Stimulated activated CD4-positive, alpha-beta T cell treated with anti-CD3 and anti-CD28 coated beads, Interleukin-2, amount 100 ng/mL, for 24 hours (primary cell): ENCODE measurements at places on chromosomes 16 and 17.

DNA sequence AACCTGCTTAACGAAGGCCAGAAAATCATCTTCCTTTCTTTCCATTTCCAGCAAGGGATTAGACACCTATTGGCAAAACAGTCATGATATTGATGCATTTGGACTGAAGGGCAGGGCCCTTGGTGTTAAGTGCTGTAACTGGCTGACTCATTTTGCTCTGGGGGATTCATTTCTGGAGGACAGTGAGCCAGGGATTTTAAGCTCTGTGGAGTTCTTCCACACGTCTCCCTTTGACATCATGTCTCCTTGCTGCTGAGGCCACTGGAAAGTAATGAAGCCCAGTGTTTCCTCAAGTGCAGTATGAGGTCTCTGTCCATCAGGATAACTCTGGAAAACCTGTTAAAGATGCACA lies 42.2 kb downstream of the DNAH9 start:
- DNase-seq: no peak

DNA sequence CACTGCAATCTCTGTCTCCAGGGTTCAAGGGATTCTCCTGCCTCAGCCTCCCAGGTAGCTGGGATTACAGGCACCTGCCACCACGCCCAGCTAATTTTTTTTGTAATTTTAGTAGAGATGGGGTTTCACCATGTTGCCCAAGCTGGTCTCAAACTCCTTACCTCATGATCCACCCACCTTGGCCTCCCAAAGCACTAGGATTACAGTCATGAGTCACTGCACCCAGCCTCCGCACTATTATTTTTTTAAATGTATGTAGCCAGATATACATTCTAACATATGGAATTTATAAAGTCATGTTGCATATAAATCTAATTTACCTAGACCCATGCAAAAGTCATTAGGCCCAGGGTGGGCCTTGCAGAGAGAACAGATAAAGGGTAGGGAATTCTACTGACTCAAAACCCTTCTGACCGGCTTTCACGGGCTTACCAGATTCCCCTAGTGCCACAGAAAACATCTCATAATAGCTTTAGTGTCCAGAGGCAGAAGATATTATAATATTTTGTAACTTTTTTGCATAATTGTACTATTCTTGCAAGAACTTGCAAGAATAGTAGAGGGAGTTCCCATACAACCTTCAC lies 20.5 kb upstream of the HELZ start:
- DNase-seq: no peak

GRCh38 chr16:55473587-55473986 lies 5.4 kb upstream of the MMP2 start:
- no peak for DNase-seq

GRCh38 chr16:49795513-49795912 lies 60.4 kb downstream of the ZNF423 start:
- no peak for DNase-seq

DNA sequence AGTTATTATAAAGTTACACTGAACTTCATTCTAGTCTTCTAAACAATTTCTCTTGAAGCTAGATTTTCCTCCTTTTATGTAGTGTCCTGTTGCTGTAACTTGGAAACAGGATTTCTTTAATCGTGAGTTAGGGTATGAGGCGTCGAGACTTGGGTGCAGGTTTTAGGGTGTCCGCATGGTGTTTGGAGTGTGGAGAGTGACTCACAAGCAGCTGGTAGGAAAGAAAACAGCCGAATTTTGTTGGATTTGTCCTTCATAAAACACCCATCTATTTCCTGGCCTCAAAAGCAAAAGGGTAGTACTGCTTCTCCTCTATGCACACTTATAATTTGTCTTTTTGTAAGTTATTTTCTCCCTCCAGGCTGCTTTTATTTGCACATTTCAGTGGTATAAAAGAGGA lies 1.6 kb downstream of the RPTOR start:
- DNase-seq: no peak

DNA sequence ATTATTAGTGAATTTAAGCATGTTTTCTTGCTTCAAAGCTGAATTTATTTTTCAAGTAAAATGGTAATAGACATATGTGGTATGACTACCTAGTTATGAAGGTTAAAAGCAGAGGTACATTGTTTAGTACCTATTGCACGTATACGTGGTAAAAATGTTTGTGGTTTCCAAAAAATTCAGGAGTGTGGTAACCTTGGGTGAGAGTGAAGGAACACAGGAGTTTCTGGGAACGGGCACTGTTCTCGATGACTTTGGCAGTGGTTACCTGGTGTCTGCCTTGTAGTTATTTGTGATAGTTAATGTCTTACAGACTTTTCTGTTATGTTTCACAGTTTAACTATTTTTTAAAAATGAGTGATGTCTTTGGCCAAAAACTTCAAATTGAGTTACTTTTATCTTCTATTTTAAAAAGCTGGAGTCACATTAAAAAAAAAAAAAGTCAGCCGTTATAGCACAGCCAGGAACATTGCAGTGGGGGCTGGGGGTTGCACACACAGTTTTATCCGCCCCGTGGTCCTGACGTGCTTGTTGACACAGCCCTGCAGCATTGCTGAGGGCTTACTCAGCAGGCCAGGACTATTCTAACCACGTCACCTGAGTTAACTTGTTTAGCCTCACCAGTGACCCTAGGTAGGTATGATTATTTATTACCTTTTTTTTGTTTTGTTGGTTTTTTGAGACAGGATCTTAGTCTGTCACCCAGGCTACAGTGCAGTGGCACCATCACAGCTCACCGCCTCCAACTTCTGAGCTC lies 10.9 kb downstream of the JPT2 start:
- no peak for DNase-seq

GRCh38 chr17:79207960-79208359 lies 133.3 kb downstream of the ENGASE start:
- DNase-seq: no peak

DNA sequence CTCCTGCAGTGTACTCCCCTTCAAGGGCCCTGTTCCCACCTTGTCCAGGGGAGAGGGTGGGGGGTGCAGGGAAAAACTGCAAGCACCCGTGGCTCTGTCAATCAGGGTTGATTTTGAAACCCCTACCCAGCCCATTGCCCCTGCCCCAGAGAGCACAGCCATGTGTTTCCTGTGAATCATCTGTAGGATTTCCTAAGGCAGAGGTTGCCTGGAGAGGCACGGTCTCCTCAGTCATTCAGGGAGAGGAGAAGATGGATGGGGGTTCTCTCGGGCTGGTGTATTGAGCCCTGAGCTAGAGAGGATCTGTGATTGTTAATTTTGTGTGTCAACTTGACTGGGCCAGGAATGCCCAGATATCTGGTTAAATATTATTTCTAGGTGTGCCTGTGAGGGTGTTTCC lies 3.5 kb upstream of the AGRP start:
- DNase-seq: no peak

GRCh38 chr16:66476328-66477027 lies 49.4 kb downstream of the BEAN1 start:
- DNase-seq: peak; percentile 64

DNA sequence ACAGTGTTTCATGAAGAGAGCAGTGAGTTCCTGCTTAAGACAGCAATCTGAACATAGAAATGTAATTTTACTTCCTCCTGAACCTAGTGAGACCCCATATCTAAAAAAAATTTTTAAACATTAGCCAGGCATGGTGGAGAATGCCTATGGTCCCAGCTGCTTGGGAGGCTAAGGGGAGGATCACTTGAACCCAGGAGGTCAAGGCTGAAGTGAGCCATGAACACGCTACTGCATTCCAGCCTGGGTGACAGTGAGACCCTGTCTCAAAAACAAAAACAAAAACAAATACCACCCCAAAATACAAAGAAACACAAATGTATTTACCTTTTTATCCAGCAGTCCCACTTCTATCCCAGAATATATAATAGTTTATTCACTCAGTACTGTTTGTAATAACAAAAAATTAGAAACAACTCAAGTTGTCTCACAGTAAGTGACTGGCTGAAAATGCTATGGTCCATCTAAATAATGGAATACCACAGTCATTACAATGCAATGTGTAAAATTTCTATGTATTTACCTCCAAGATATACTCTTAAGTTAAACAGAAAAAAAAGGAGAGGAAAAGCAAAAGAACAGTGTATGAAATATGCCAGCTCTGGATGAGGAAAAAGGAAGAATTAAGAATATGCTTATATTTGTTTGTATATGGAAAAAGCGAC lies 16.3 kb downstream of the CFDP1 start:
- DNase-seq: no peak

GRCh38 chr16:30473231-30474073 lies 910 bp downstream of the ITGAL start:
- DNase-seq: peak; percentile 77

DNA sequence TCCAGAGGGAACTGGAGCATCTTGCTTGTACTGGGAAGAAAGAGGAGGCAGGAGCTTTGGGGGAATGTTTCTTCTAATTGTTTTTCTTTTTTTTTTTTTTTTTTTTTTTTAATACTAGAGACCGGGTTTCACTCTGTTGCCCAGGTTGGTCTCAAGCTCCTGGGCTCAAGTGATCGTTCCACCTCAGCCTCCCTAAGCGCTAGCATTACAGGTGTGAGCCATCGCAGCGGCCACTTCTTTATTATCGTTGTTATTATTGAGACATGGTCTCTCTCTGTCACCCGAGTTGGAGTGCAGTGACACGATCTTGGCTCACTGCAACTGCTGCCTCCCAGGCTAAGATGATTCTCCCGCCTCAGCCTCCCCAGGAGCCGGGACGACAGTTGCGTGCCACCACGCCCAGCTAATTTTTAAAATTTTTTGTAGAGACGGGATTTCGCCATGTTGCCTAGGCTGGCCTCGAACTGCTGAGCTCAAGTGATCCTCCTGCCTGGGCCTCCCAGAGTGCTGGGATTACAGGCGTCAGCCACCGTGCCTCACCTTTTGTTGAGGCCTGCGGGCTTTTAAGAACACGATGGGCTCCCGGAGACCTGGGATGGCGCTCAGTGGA lies 137.3 kb upstream of the GSE1 start:
- no peak for DNase-seq

- DNase-seq: no peak
These were observed 20.2 kb upstream of the SPPL2C start for GRCh38 chr17:45824475-45824874.

DNA sequence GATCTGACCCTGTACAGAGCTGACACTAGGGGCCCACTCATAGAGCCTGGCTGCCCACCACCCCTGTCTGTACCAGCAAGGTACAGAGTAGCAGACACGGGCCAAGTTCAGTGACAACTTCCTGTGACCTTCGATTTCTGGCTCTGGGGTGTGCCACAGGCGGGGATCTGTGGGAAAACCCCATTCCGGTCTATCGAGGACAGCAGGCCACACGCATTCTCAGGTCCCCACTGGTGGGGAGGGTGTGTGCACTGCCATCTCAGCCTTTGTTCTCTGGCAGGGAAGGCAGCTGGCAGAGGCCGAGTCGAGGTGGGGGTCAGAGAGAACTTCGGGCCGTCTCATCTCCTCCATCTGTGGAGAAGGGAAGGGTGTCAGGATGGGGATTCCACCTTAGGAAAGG lies 10.0 kb downstream of the NLE1 start:
- DNase-seq: no peak

DNA sequence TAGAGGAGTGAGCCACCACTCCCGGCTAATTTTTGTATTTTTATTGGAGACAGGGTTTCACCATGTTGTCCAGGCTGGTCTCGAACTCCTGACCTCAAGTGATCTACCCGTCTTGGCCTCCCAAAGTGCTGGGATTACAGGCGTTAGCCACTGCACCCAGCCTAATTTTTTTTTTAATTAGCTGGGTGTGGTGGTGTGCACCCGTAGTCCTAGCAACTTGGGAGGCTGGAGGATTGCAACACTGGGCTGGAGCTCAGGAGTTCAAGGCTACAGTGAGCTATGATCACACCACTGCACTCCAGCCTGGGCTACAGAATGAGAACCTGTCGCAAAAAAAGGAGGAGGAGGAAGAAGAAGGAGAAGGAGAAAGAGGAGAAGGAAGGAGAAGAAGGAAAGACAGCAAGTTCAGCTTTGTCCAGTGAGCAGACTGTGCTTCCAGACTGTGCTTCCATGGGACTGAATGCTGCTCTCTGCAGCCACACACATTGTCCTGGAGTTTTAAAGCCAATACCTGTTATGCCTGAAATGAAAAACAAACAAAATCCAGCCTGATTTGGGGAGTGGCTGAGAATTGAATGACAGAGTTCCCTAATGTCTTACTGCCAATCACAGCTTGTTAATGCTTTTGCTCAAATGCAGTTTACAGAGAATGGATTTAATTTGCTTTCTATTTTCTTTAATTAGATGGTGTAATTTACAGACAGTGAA lies 2.8 kb upstream of the TNFRSF13B start:
- DNase-seq: no peak

DNA sequence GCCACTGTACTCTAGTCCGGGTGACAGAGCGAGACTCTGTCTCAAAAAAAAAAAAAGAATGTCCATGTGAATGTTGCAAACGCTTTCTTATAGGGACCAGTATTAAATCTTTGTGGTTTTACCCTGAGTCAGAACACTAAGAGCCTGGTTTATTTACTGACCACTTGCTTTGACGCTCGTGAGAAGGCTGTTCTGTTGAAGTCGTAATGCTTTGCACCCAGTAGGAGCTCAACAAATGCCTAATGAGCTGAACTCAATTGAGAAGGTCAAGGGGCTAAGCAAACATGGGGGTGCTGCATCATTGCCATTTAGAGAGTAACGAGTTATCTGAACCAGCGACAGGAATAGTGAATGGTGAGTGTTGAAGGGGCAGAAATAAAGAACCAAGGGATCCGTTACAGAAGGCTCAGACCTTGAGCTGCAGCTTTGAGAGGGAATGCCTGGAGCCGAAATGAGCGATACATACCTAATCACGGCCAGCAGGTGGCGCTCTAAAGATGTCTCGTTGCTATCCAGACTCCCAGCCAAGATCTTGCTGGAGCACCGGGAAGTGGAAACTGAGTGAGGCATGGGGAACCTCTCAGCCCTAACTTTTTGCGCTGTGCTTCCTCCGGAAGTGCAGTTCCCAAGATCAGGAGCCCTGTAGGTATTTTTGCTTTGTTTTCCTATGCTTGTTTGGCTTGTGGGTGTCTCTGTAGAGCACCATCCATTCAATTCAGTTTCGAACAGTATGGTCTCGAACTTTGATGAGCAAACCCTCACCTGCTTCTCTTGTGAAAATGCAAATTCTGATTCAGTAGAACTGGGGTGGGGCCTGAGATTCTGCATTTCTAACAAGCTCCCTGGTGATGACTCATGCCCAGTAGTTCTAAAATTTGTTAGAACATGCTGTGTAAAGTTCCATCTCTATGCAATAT lies 12.6 kb upstream of the RNF222 start:
- peak; percentile 87 for DNase-seq

DNA sequence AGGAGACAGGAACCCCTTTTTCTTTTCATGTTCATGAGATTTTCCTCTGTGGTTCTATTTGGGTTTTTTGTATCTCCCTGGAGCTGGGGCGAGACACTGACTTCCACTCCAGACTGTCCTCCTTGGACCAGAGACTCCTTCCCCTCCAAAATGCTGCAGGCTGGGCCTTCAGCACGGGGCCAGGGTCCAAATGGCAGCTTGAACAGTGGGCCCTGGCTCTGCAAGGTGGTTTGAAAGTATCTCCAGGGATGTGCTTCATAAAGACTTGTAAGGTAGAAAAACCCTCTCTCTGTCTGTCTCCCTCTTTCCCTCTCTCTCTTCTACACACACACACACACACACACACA lies 236.1 kb downstream of the ZNF423 start:
- no peak for DNase-seq

DNA sequence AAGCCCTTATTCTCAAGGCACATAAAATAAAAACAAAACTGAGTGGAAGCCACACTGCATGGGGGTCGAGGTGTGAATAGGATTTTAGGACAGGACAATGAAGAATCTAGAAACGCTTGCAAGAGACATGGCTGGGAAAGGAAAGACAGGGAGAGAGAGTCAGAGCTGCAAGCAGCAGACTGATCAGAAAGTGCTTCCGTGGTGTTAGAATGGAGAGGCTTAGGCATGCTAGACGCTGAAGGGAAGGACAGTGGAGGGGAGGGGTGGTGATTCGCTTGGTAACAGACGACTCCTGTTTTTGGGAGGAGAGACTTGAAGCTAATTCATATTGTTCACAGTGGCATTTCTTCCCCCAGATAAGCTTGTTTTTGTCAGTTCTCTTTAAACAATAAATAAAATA lies 173.5 kb downstream of the AIPL1 start:
- no peak for DNase-seq
